ENCODE measurements at places on chromosomes 1 and 21.

DNA sequence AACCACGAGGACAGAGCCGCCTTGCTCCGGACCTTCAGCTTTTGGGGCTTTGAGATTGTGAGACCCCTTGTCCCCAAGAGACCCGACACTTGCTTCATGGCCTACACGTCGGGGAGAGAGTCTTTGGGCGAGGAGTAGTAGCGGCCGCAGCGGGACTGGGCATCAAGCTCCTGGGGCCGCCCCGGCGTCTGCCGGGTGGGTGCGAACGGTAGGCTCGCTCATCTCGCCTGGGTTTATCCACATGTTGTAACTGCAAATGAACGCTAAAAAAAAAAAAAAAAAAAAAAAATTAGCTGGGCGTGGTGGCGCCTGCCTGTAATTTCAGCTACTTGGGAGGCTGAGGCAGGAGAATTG is 27.9 kb upstream of the RLF start:
- no peak for DNase-seq

DNA sequence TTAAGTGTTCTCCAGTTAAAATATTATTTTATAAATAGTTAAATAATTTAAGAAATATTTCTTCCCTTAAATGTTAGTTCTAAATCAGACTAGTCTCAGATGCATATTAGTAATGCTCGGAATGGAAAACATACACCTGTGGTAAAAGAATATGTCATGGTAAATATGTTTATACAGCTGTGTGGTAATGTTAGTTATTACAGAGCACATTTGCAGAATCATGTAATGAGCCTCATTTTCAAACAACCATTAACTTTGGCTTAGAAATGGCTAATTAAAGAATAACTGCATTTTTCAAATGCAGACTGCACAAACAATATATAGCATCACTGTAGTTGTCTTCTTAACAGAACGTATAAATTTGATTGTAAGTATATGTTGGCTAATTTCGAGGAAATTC is 90.3 kb downstream of the DISP1 start:
- DNase-seq: no peak

DNA sequence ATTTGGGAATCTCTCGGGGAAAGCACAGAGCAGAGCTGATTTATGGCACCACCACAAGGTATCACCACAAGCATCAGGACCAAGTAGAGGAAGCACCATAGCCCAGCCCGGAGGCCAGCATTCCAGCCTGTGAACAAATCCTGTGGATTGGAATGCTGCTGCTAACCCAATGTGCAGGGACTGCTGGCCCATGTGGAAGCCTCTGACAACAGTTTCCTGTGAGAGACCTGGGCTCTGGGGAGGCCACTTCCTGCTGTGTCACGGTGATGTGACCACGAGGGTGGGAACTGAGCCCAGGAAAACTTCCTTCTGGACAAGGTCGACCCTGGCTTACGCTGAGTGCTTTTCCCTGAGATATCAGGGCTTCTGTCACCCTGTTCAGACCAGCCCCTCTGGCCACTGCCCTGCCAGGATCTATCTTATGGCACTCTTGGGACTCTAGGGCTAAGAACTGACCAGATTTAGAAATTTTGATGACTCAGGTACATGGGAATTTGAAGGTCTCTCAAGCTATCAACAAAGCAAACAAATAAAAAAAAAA is 88.3 kb upstream of the NGF start:
- DNase-seq: no peak

- no peak for DNase-seq
These were observed 192.8 kb upstream of the ADGRL2 start for GRCh38 chr1:81607924-81608323.

DNA sequence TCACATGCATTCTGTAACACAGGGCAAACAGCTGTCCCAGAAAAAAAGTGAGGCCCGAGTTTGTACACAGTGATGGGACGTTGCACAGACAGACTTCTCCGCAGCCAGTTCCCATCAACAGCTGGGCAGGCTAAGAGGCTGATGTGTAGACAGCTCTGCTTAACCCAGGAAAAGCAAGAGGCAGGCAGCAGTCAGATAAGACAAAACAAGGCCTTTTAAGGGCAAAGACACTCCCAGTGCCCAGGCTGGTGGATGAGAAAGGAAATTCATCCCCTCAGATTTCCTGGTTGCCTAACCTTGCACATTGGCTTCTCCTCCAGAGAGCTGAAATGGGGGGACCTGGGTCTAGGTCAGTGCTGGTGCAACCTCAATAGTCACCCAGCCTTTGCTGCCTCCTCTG is 17.2 kb upstream of the PHLDA3 start:
- peak; percentile 92 for DNase-seq

DNA sequence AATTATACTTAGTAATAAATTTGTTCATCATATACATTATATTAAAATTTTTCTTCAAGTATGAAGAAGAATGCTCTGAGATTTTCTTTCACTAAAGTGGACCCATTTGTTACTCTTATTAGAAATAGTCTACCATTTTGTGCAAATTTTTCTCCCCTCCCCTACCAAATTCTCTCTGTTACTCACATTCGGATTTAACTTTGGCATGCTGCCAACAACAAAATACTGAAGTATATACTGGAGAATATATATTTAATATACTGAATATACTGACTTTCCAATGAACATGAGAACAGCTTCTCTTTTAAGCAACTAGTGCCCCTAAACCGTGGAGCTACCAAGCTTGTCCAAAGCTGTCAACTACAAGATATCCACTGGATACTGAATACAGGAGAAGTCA is 57.2 kb downstream of the CENPF start:
- no peak for DNase-seq

Data from GF-D8 (cell line).